ENCODE measurements at places on chromosomes 1 and 21.

DNA sequence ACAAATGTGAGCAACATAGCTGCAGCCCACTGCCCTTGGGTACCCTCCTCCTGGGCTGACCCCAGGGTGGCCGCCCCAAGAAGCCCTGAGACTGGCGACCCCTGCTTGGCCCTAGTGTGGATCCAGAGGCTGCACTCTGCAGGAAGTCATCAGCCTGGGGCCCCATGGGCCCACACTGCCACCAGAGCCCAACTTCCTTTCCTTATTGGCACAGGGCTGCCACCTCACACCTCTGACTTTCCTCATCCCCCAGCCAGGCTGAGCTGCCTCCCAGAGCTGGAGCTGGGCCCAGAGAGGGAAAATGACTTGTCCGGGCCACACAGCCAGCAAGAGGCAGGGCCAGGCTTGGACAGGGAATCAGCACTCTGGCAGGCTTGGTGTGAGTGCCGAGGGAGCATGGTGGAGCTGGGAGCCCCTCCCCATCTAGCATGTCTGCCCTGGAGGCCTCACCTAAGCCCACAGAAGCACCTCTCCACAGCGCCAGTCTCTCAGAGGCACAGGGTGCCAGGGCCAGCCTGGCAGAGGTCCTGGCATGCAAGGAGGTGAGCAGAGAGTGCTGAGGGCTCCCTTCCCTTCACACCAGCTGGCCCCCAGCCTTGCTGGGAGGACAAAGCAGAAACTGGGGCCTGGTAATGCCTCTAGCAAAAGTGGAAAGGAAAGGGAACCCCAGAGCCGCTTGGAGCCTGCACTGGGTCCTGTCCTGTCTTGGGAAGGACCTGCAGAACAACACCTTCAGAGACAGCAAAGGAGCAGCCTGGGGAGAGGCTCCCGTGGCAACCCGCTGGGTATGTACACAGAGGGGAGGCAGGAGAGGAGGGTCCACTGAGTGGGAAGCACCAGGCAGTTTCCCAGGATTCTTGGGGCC, 3.2 kb downstream of the RAP1GAP start:
- no peak for DNase-seq

- no peak for DNase-seq
Measured at GRCh38 chr1:57450981-57451380, 27.1 kb upstream of the DAB1 start.

GRCh38 chr1:157497987-157498735, 54.2 kb downstream of the FCRL5 start:
- no peak for DNase-seq

- DNase-seq: no peak
Measured at GRCh38 chr1:83545066-83545862, 453.7 kb downstream of the TTLL7 start.

DNA sequence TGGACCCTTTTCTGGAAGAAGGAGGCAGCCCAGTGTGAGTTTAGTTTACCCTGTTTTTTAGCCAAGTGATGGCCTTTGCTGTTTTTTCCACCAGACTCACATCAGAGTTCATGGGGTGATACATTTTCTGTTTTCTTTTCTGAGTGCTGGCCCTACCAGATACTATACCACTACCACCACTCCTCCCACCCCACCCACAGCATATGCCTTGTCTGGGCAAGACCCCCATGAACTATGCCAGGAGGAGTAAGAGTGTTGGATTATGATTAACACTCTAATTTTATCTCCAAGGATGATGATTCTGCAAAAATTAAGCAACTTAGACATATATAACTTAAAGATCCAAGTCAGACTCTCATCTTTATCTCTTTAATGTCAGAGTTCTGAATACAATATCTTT, 26.1 kb downstream of the FABP3 start:
- DNase-seq: no peak

DNA sequence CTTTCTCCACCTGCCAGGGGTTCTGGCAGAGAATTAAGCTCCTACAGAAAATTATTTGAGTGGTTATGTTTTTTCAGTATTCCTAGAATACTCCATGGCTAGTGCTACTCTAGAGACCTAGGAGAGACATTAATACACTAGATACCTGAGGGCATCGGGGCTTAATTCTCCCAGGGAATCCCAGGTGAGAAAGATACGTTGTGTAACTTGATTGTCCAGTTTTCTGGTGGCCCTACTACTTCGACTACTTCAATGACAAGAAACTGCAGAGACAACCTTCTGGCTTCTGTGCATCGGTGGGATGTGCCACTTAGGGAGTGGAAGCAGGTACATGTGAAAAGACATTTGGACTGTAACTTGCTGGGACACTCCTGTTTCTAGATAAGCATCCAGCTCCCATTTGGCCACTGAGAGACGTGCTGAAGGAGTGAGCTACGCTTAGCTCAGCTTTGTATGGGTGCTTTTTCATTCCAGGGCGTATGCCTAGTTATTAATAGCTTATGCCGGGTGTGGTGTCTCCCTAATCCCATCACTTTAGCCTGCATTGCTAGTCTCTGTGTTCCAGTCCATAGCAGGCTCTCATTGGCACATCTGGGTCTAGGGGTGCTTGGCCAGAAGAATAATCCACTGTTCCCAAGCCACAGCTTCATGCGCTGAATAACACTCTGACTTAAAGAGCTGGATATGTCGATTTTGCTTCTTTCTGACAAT, 300.7 kb downstream of the SIPA1L2 start:
- no peak for DNase-seq

- peak; percentile 70 for DNase-seq
Measured at GRCh38 chr1:190479050-190479397, 1.4 kb upstream of the BRINP3 start.

- DNase-seq: no peak
Measured at GRCh38 chr1:53484705-53485477, 25.7 kb downstream of the DMRTB1 start.

- no peak for DNase-seq
Measured at GRCh38 chr21:29870814-29871213, 69.0 kb downstream of the GRIK1 start.

- no peak for DNase-seq
Measured at GRCh38 chr1:242147096-242147976, 148.4 kb upstream of the MAP1LC3C start.

DNA sequence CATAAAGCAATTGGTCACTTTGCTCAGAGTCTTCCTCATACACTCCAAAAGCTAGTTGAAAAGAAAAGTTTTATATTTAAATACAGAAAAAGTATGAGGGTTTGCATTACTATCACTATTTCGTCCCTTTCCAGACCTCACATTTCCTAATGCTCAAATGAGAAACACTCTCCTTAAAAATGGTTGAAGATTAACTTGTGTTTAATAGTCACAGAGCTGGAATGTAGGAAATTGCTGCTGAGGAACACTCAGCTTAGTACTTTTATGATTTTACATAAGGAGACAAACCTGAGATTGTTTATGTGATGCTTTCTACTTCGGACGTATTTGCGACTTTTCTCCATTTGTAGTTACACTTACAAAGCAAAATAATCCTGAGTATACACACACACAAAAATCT, 39.8 kb downstream of the MYSM1 start:
- DNase-seq: no peak

DNA sequence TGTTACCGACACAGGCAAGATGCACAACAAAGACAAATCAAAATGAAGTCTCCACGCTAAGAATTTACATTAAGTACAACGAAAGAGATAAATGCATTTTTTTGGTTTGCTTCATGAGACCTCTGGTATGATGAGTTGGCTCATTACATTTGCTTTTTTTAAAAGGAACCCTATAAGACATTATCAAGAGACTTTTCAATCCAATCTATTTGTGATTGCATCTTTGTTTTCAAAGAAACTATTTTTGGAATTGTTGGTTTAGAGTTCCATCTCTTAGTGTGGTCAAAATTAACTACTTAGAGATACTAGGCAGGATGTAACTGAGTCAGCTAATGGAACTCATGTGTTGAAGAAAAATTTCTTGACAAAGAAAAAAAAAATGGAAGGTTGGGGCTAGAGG, 200.1 kb downstream of the ZC3H11B start:
- DNase-seq: no peak

DNA sequence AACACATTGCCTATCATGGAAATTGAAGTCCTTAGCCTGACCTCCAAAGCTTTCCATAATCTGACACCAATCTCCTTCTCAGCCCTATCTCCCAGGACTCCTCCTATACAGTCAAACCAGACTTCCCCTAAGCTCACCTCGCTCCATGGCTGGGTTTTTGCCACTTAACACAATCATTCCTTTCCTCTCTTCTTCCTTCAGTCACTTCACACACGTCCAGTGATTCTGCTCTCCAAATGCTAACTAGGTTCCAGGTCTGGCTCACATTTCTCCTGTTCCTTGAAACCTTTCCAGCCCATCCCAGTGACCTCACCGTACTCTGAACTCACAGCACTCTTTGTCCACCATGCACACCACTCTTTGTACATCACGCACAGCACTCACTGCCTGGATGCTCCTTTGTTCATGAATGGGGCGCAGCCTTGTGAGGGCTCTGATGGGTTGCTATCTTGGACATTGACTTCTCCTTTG, 98.4 kb downstream of the GLUL start:
- DNase-seq: no peak

GRCh38 chr1:209072481-209072880, 511.0 kb upstream of the CAMK1G start:
- DNase-seq: no peak

DNA sequence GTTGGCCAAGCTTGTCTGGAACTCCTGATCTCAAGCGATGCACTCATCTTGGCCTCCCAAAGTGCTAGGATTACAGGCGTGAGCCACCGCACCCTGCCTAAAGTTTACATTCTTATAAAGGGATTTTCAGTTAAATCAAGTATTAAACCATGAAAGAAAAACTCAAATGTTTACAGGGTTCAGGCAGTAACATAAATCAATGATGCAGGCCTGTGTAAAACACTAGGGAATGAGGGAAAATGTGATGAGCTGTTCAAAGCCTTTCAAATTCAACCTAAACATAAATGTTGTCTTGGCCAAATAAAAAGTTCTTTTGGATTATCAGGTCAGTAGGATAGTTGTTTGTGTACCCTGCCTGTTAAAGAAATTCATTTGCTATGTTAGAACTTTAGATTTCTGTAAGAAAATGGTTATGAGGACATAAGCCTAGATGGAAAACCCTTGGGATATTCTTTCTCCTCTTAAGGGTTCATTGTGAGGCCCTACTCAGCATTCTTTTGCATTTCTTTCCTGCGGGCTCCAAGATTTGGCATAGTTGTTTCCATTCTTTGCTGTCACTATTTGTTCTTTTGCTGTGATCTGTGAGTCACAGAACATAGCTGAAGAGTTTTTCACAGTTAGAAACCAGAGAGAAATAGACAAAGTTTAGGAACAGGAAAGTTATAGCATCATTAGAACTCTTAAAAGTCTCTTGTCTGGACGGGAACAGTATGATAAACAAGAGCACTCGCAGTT, 8.9 kb upstream of the ZRANB2 start:
- DNase-seq: no peak

DNA sequence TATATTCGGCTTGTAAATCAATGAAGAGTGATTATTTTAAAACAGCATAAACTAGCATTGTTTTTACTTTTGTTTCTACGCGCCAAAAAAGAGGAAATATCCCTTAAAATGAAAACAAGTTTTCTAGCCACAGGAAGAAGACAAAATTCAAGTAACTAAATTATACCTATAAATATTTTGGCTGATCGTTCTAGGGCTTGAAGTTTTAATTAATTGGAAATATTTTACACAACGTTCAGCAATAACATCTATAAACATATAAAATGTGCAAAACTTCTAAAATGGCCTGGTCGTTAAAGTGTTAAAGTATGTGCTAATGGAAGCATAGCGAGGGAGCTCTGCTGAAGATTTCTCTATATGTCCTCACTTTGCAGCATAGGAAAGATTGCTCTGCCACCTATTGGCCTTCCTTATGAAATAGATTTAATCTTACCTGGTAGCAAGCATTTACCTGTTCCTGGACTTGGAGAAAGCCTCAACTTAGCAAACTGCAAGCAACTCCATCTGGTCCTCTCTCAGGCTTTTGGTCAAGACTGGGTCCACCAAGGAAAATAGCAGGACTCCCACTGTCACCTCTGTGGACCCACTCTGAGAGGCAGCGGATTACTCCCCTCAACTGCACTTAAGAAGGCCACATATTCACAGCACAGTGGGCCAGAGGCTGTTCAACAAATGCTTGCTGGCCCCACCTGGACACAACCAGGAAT, 351.3 kb upstream of the RUNX1 start:
- no peak for DNase-seq

- DNase-seq: no peak
Measured at GRCh38 chr1:20126041-20126805, 6.9 kb upstream of the PLA2G2D start.

DNA sequence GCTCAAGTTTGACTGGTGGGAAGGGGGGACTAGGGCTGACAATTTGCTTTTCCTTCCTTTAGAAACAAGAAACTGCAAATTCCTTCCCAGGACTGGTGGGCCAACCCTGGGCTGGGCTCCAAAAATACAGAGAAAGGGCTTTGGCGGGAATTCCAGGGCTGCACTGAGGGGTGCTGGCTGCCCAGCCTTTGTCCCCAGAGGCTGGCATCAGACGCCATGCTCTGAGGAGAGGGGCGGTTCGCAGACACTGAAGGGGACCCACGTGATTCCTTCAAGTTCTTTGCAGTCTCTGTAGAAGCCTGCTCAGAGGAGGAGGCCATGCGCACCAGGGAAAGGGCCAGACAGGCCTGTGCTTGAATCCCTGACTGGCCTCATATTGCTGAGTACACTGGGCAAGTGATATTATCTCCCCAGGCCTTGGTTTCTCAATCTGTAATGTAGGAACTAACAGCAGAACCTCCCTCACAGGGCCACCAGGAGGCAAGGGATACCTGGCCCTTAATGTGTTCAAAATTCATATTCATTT, 119.5 kb downstream of the EPHB2 start:
- no peak for DNase-seq

All from NCI-H2227 treated with DMSO at 0.1 percent for 48 hours (cell line).